CD4-positive, alpha-beta T cell treated with Interleukin-17A for 4 hours (primary cell): ENCODE measurements at places on chromosomes 5 and 9.

DNA sequence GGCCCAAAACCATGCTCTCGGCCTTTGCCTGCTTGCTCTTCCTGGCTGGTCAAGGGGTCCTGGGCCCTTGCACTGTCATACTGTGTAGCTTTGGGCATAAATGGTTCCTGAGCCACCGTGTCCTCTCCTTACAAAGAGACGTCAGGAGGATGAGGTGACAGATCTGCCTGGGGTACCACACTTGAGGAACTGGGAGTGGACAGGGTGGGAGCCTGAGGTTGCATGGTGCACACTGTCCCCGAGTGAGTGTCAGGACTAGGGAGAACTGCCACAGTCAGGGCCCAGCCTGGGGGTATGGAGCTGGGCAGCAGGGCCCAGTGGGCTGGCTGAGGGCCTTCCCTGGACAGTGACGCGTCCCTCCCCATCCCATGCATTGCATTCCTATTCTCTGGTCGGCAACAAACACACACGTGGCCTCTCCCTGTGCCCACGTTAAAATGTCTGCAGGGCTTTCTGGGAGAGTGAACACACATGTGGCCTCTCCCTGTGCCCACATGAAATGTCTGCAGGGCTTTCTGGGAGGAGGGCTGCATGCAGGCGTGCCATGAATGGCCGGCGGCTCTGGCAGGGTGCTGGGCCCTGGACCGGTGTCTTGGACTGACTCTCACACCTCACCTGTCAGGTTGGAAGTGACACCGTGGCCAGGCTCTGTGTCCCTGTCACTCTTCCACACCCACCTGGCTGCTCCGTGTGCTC is 122.1 kb upstream of the COL5A1 start:
- DNase-seq, result no peak

- no peak for DNase-seq
These were observed 7.6 kb upstream of the AGPAT2 start for GRCh38 chr9:136694872-136695247.

DNA sequence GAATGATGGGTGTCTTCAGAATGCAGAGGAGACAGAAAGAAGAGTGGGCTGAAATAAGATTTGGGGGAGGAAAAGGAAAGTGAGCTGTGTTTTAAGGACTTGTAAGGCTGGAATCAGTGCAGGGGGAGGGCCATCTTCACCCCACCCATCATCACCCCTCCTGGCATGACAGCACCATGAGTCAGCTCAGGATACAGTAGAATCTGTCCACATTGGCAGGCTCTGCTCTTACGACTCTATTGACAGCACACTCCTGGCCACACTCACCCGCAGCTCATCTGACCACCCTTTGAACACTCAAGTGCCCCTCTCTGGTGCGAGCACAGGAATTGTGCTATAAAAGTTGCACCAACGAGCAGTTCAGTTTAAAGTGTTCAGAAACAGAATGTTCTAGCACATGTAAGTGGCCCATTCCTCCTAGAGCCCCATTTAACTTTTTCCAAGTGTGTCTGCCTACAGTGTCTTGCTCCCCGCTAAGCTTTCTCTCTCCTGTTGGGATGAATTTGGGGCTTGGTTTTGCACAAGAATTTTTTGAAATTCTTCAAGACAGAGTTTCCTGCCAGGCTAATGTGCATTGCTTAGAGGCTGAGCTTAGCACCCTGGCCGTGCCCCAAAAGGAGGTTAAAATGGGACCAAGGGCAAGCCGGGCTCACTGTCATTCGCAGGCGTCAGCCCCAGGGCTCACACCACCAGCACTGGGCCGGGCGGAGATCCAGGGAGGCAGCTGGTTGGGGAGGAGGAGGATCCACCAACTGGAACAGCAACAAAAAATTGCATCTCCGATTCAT is 12.0 kb downstream of the ADRA1B start:
- DNase-seq, result no peak

- DNase-seq, result no peak
These were observed 32.4 kb upstream of the TTC23L start for GRCh38 chr5:34806532-34806931.

- no peak for DNase-seq
These were observed 61.8 kb upstream of the MAMDC2 start for GRCh38 chr9:69981686-69982445.

DNA sequence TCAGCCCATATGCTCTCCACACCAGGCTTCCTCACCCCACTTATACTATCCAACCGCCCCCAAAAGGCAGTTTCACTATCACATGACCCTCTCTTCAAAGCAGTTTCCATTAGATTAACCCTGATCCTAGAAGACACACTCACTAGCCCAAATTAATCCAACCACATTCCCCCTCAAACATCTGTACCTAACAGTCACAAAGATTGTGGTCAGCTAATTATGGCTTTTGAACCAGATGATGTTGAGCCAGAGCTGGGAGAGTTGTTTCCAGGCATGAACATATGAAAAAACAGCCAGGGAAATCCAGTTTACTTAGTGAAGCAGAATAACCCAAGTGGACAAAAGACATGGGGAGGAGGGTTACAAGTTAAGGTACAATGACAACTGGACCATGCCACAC is 131.2 kb downstream of the SPOCK1 start:
- no peak for DNase-seq

GRCh38 chr9:90007516-90008440 is 403.0 kb downstream of the GADD45G start:
- DNase-seq, result no peak

GRCh38 chr9:2260417-2261306 is 245.5 kb downstream of the SMARCA2 start:
- no peak for DNase-seq

DNA sequence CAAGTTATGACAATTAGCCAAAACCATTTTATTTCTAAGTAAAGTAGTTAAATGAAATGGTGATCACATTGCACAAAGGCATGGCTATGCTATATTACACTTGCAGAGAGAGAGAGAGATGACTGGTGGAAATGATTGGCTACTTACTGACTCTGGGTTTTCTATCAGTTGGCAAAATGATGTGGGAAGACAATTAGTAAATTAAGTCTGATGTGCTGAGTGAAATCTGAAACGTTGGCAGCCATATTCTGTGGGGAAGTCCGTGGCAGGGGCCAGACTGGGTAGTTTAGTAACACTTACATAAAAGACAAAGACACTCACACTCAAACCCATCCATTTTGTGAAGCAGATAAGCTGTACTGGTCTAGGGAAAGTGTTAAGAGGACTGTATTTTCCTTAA is 61.6 kb downstream of the ANXA1 start:
- DNase-seq, result no peak

DNA sequence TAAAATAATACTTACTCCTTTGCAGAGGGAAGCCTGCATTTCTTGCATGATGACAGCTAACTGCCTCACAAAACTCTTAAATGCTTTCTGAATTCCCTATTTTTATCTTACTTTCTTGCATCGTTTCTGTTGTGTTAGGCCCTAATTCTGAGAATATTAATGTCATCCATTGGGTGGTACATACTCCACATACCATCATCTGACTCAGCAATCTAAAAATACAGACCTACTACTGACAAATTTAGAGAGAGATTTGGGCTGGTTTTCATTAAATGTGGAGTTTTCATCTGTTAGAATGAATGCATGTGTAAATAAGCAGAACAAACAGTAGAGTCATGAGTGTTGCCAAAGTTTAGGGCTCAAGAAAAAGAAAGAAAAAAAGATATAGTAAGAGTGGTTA is 26.5 kb upstream of the KCNN2 start:
- DNase-seq, result no peak

DNA sequence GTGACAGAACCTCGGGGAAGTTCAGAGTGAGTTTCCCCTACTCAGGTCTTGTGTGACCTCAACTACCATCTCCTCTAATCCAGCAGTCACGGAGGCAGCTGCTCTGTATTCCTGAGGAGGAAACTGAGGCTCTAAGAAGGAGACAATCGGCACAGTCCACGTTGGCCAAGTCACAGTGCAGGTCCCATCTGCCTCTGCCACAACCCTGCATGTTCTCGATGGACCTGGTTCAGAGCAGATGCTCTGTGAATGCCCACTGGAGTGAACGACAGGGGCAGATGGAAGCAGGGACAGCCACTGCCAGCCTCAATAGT is 722 bp upstream of the ERGIC1 start:
- no peak for DNase-seq

DNA sequence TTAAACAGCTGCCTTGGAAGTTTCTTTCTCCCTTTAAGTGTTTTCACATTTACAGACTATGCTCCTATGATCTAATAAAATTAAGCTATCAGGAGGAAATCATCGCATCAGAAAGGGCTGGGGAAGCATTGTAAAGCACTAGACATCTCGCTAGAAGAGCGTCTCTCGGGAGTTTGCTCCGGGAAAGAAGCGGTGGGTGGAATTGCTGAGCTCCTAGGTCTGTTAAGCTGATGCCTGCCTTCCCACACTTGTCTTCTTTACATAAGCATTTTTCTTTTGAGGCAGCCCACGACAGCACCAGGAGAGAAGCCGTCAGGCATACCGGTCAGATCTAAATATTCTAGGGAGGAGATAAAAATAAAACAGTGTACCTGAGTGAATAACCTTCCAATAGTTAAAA is 541.7 kb upstream of the TUSC1 start:
- no peak for DNase-seq

- no peak for DNase-seq
These were observed 30.4 kb downstream of the DDX4 start for GRCh38 chr5:55768279-55768678.

- DNase-seq, result no peak
These were observed 272.0 kb downstream of the DENND1A start for GRCh38 chr9:123657941-123658340.

GRCh38 chr5:91028499-91028956 is 354.6 kb downstream of the ARRDC3 start:
- DNase-seq, result no peak

DNA sequence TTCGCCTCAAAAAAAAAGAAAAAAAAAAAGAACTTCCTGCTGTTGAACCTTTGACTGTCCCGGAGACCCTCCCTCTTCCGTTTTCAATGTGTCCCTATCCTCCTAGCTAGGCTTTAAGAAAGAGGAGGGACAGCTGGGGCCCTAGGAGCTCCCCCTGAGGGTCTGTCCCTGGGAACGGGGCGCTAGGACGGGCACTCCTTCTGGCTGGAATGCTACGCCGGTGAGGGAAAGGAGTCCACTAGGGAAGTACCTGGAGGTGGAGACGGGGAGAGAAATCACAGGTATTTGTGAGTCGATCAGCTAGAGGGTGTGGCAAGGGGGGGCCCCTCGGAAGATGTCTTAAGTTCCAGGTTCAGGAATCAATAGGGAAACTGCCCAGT is 4.6 kb downstream of the SIT1 start:
- no peak for DNase-seq

DNA sequence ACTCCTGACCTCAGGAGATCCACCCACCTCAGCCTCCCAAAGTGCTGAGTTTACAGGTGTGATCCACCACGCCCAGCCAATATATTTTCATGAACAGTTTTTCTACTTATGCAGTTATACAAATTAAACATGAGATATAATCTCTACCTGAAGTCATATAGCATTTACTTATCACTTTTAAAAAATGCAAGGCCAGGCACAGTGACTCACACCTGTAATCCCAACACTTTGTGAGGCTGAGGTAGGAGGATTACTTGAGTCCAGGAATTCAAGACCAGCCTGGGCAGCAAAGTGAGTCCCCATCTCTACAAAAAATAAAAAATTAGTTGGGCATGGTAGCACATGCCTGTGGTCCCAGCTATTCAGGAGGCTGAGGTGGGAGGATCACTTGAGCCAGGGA is 164.7 kb upstream of the LHFPL2 start:
- DNase-seq, result no peak

GRCh38 chr9:87862536-87863268 is 20.0 kb upstream of the SPATA31E1 start:
- no peak for DNase-seq

- DNase-seq, result no peak
These were observed at the start of gene PCDHB16 for GRCh38 chr5:141182248-141182647. Gene PCDHB16 (plus strand): TSS chr5:141182387. CDS start chr5:141182560, 173 bp downstream.

DNA sequence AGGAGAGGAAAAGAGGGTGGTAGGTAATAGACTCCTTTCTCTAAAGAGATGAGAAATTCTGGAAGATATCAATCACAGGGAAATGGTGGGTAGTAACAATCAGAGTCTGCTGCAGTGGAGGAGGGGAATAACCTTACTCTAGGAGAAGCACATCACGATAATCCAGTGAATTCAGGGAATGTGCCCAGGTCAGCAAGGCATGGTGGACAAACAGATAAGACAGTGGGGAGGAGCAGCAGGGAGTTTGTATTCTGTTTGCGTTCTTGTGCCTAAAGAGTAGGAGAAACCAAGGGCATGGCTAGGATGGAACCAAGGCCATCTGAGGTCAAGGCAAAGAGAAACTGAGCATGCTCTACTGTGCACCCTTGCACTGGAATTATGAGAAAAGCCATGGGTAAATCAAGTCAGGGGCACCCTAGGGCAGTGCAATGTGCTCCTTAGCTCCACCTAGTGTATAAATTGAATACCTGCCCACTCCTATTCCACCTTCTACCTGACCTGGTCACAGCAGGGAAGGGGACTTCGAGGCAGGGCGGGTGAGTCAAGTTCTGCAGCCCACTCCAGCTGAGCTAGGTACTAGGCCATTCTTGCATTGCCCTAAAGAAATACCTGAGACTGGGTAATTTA is 31.6 kb downstream of the RETREG1 start:
- DNase-seq, result no peak

- DNase-seq, result no peak
These were observed 56.2 kb downstream of the CD180 start for GRCh38 chr5:67140413-67140812.

GRCh38 chr9:33480106-33480505 is 6.4 kb upstream of the NOL6 start:
- DNase-seq, result no peak

- no peak for DNase-seq
These were observed 278.4 kb upstream of the IRX1 start for GRCh38 chr5:3317051-3317795.

DNA sequence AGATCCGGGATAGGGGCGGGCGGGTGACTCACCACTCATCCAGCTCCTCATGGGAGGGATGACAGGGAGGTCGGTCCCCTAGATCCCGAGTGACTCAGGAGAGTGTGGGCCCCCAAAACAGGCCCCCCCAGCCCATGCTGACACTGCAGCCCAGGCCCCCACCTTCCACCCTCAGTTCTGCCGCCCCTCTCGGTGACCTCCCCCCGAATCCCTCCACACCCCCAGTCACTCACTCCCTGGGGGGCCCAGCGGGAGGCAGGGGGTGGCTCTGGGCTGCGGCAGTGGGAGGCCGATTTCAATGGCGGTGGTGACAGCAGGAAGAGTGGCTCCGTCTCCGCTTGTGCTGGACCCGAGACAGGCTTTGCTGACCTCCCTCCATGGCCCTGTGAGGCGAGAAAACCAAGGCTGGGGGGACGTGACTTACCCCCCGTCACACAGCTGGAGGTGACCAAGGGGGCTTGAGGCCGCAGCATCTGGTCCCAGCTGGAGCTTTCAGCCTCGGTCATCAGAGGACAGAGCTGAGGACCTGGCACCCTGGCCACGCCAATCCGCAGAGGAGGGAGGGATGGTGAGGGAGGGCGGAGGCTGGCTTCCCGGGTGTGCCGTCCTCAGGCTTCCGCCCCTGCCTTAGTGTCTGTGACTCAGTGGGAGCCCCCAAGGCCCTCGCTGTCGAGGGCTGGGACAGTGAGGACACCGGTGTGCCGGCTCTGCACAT is 9.0 kb downstream of the GPSM1 start:
- DNase-seq, result no peak
